ENCODE measurements at places on chromosomes 5 and 9.

DNA sequence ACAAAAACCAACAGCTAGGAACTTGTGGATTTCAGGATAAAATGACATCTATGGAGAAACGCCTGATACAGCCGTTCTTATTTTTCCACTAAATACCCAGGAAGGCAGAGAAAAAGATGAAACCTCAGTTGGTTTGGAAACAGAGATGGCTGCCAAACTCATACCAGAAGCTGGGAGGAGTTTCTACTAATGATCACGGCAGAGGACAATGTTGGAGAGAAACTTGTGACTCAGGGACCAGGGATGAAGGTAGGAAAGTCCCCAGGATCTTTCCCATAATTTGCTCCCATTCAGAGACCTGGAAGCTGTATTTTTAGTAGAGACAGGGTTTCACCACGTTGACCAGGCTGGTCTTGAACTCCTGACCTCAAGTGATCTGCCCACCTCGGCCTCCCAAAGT is 187.1 kb upstream of the IER5L start:
- no peak for DNase-seq

DNA sequence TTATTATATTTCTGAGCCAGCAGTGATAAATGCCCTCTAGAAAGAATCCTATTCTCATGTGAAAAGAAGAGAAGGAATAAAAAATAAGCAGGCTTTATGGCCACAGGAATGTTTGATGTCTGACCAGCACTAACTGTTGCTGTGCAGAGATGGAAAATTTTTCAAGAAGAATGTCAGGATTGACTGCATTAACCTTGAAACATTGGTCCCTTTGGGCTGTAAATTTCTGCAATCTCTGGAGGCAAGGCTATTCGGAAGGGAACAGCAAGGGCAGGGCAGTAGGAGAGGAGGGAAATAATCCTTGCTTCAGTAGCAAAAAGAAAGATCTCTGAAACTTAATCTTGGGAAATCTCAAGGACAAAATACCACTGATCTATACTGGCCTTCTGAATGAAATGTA is 415.2 kb downstream of the DNAH5 start:
- DNase-seq = no peak

GRCh38 chr5:16929347-16929746 is 6.7 kb downstream of the MYO10 start:
- DNase-seq = no peak

GRCh38 chr5:156383510-156384265 is 56.7 kb downstream of the SGCD start:
- no peak for DNase-seq

GRCh38 chr9:20658677-20659473 is 25.2 kb upstream of the FOCAD start:
- no peak for DNase-seq

- DNase-seq = no peak
These were observed 17.2 kb upstream of the RGS3 start for GRCh38 chr9:113446323-113446740.

DNA sequence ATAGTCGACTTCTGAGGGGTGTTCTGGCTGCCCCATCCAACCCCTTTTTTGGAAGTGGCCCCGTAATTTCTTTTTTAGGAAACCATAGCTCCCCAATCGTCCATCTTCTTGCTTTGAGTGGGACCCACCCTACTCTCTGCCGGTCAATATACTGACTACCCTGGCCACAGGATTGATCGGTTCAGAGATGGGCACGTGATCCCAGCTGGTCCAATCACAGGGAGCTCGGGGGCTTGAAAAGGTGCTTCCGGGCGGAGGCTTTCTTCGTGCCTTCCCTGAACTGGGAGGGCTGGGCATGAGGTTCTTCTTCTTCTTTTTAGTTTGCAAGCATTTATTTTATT is 78.7 kb upstream of the SH3PXD2B start:
- DNase-seq = no peak

GRCh38 chr5:2739360-2740050 is 12.0 kb downstream of the IRX2 start:
- DNase-seq = no peak

DNA sequence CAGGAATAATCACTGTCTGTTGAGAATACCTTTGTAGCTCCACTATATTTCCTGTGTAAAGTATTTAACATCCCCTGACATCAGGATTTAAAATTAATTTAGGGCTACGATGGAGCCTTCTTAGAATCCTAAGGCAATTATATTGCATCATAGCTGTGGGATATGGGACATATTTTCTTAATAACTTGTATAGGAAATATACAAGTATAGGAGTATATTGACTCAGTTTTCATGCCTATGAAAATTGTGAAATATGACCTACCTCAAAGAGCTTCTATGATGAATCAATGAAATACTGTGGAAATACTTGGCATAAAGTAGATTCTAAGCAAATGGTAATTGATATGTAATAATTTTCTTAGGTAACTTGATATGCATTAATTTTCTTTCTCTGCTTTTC is 221.0 kb upstream of the KLF4 start:
- no peak for DNase-seq

DNA sequence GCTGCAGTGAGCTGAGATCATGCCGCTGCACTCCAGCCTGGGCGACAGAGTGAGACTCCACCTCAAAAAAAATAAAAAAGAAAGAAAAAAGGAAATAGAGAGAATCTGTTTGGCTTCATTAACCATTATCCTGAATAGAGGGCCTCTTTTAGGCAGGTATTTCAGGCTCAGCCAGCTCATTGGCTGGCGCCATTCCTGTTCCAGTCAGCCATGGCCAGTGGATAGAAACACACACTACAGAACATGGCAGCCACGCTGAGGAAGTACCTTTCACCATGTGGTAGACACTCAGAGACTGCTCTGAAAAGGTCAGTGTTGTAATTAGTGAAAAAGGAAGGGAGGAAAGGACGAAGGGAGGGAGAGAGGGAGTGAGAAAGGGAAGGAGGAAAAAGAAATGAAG is 340.0 kb upstream of the ACTBL2 start:
- no peak for DNase-seq

DNA sequence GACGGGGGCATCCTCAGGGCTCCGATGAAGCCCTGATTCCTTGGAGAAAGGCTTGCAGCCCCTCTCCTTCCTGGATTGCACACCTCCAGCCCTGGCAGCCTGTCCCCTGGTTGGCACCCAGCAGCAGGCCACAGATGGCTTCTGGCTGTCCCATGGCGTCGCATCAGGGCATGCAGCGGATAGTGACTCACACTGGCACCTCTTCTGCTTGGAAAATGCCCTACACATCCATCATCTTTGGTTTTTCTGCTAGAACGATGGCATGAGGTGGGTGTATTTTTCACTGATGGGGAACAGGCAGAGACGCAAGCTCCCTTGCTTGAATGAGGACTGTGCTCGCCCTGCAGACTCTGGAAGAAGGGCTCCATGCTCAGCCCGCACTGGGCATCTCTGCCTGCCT is 23.2 kb upstream of the IER5L start:
- DNase-seq = no peak

- DNase-seq = peak; percentile 90
These were observed at the start of gene FER for GRCh38 chr5:108747774-108748400. Gene FER, plus strand, starts transcription at chr5:108747897. Its CDS starts 50,286 bp downstream, at chr5:108798183.

GRCh38 chr9:136242918-136243525 is 2.6 kb downstream of the QSOX2 start:
- DNase-seq = no peak
